Globus pallidus (tissue), 1 donor: ENCODE measurements at places on chromosomes 12 and 14.

GRCh38 chr12:1695886-1696670 lies 5.2 kb downstream of the ADIPOR2 start:
- DNase-seq = no peak

GRCh38 chr14:74974364-74975058 lies 19.1 kb upstream of the PGF start:
- DNase-seq = no peak

DNA sequence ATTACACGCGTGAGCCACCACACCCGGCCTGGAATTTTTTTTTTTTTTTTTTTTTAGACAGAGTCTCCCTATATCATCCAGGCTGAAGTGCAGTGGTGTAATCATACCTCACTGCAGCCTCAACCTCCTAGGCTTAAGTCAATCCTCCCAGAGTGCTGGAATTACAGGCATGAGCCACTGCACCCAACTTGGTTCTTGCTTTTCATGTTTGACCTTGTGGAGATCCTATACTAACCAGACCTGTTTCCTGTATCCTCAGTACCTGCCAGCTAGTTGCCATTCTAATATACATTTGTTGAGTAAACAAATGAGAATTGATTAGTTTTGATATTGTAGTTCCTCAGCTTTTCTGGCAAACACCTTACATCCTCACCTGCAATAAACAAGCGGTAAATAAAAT lies 3.2 kb upstream of the VSIG10 start:
- no peak for DNase-seq

- DNase-seq = no peak
These were observed 13.7 kb upstream of the FBXL14 start for GRCh38 chr12:1607940-1608712.

- no peak for DNase-seq
These were observed 593.0 kb downstream of the VRK1 start for GRCh38 chr14:97390096-97390724.

- DNase-seq = no peak
These were observed 1.1 kb upstream of the IRF9 start for GRCh38 chr14:24159777-24160498.

GRCh38 chr14:20302042-20302755 lies 3.6 kb downstream of the TTC5 start:
- no peak for DNase-seq

- peak; percentile 85 for DNase-seq
These were observed 158.0 kb downstream of the EGLN3 start for GRCh38 chr14:33792720-33793368.

DNA sequence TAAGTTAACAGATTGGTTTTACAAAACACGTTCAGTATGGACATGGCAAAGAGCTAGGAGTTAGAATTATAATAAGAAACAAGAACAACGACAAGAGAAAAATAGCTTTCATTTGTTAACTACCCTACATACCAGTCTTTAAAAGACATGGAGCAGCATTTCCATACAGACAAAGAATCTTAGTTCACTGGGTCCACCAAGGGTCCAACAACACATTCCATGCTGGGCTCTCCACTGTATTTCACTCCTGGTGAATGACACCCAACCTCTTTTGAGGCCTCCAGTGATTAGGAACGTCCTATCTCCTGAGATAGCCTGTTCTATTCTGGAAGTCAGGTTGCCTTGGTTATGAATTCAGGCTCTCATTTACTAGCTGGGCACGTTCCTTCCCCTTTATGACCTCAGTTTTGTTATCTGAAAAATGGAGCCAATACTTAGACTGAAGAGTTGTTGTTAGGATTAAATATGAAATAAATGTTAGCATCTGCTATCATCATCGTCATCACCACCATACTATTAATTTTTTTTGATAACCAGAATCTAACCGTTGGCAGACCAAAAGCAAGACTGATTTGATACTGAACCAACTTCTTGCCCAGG lies 37.7 kb downstream of the C12orf75 start:
- DNase-seq = no peak

GRCh38 chr12:76274420-76275083 lies 73.7 kb downstream of the BBS10 start:
- DNase-seq = no peak

GRCh38 chr12:72035625-72036024 lies 97.0 kb downstream of the TPH2 start:
- no peak for DNase-seq

GRCh38 chr12:94707892-94708291 lies 57.5 kb upstream of the TMCC3 start:
- DNase-seq = no peak

DNA sequence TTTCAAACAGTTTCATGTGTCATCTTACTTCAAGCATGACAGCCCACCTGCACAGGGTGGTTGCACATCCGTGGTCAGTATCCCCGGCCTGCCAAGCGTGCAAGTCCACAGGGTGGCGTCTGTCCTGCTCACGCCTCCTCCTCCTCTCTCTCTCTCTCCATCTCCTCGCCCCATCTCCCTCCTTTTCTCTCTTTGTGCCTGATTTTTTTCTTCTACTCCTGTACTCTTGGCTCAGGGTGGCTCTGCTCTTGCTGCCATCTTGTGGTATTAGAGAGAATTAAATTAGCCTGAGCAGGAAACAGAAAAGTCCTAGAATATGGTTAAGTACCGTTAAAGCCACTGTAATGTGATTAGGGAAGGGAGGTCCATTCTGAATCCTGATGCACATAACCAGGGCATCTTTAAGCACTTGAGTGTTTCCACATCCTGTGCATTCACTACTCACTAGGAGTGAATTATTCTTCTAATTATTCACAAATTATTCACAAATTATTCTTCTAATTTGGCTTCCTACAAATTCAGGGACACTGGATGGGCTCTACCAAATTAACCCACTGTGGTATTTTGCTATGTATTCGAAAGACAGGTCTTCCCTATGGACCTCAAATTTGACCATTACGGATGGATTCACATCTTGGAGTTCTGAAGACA lies 25.5 kb upstream of the DTX1 start:
- DNase-seq = peak; percentile 40

DNA sequence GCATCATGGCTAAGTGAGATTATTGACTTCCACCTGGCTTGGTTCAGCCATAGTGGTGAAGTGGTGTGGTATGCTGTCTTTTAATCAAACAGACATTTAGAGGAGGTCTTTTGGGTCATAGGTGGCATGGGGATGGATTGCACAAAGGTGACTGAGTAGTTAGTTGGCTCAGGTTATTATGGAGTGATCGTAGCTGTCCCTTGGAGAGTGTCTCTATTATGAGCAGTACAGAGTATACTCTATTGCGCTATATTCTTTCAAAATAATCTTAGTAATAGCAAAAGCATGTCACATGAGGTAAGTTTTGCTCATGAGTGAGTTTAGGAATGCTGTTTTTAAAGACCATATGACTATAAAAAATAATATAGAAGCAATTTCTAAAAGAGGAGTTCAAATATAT lies 60.4 kb downstream of the RASSF8 start:
- no peak for DNase-seq
